COR-L47 (cell line): ENCODE measurements at places on chromosomes 5 and 9.

DNA sequence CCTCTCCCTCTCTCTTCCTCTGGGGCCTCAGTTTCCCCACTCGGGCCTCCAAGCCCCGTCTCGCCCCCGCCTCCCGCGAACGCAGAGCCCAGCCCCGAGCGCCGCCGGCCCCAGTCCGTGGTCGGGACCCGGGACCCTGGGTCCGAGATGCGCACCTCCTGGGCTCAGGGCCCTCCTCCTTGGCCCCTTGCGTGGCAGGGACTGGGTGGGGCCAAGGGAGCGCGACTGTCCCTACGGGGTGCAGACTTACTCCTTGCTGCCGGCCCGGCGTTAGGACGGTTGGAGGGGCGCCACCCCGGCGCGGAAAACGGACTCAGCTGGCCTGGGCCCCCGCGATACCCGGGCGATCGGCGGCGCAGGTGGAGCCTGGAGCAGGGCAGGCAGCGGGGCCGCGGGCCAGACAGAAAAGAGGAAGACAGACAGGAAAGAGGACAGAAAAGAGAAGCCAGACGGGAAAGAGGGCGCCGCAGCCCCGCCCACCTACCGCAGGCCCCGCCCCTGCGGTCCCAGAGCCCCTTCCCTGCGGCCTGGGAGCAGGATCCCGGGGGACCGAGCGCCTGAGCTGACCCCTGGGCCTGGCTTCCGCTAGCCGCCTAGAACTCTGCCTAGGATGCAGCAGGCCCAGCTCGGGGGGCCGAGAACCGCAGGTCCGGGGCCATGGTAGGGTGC lies at the start of gene GBGT1:
TSS of gene GBGT1 (minus strand) at position 411 of the 669 bp plus-strand sequence. CDS start 1,502 bp downstream, outside the sequence.
- DNase-seq, result no peak

- no peak for DNase-seq
These were observed 296.7 kb upstream of the PANK3 start for GRCh38 chr5:168875832-168876231.

DNA sequence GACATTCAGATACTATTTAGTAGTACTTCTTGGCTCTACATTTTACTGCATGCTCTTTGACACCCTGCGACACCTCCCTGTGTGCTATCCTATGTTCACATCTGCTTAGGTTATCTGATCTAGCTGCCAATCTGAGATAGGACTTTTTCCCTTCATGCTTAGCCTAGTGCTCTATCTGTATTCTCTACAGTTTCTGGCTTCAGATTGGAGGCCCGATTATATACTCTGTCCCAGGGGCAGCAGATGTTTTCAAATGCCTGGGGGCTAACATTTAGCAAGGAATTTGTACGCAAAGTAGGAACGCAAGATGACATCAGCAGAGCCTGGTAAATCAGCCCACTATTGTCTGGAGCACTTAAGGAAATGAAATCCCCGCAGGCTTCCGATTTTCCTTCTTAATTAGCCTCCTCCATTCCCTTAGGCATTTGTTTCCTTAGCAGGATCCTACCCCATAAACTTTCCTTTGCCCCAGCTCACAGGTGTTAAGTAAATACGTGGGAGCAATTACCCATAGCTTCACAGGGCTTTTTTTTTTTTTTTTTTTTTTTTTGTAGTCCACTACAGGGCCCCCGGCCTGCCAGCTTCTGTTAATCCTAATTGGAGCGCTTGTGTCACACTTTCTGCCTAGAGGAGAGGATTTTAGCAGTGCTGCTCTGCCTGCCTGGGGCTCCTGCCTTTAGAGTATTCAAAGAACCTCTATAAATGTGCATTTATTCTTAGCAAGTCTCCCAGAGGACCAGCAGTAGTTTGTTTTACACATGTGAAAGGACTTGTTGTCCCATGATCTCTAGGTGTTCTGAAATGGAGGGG lies 61.1 kb upstream of the LPAR1 start:
- DNase-seq, result no peak

- DNase-seq, result no peak
These were observed 34.2 kb upstream of the MSH3 start for GRCh38 chr5:80620211-80620610.

- DNase-seq, result no peak
These were observed 55.8 kb upstream of the ARRDC3 start for GRCh38 chr5:91438871-91439270.

GRCh38 chr9:18580151-18580550 lies 106.2 kb downstream of the ADAMTSL1 start:
- DNase-seq, result no peak

DNA sequence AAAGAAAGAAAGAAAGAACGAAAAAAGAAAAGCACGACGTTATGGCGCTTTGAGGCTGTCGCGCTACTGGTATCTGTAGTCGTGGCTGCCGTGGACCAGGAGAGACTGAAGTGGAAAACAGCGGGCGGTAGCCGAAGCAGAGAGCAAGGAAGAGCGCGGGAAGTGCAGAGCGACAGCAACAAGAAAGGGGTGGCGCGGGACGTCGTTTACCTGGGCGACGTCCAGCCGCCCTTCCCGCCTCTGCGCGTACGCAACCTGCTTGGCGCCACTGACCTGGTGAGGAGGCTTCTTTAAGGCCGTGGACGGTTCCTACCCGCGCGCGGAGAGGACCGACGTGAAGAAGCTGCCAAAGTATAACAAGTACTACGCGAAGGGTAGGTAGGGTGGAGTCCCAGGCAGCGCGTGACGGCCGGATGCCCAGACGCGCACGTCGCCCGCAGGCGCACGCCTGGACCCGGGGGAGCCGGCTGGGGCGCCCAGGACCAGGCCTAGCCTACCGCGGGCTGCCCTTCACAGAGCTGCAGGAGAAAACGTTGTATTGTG lies 15.4 kb downstream of the CCL28 start:
- no peak for DNase-seq
